ENCODE measurements at places on chromosomes 1 and 21.
A peak's percentile ranks its signal among the peaks of the same experiment; 100 is the strongest.

DNA sequence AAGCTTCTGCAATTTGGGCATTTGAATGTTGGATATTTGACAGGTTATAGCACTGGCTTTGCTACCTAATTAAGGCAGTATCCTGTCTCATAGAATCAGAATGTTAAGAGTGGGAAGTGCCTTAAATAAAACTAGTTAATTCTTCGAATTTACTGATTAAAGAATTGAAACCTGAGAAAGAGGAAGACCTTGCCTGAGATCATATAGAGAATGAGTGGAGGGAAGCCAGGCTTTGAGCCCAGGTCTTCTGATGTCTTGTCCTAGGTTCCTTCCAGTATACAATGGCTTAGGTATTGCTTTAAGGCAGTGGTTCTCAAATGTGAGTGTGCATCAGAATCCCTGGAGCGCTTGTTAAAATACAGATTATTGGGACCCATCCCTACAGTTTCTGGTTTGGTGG lies 20.9 kb upstream of the SH3BGRL3 start:
- DNase-seq = no peak

- DNase-seq = peak; percentile 80
Measured at GRCh38 chr1:53654216-53655210, 84.5 kb downstream of the GLIS1 start.

- DNase-seq = peak; percentile 61
Measured at GRCh38 chr1:162305969-162306368, 70.7 kb downstream of the SPATA46 start.

DNA sequence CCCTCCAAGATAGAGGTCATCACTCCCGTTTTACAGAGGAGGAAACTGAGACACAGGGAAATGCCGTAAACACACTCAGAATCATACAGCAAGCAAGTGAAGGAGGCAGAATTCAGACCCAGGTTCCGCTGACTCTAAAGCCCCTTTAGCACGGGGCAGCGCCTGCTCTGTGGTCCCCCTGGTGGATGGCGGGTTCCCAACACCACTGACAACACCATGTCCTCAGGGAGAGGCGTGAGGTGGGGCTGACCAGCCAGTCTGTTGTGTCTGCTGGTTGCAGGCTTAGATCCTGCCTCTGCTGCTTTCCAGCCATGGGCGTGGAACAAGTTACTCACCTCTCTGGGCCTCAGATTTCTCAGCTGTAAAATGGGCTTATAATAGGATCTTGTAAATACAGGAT lies 617.3 kb downstream of the MATN1 start:
- DNase-seq = peak; percentile 22

DNA sequence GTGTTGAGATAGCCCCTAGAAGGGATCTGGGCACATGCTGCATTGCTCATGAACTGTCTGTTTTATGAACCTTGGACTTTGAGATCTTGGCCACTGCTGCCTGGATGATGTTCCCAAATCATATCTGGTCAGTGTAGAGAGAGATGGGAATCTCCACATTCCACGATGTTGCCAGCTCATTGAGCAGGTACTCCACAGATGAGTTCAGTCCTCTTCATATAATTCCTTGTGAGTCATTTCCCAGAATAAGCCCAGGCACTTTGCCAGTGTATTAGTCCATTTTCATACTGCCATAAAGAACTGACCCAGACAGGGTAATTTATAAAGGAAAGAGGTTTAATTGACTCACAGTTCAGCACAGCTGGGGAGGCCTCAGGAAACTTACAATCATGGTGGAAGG lies 254.0 kb upstream of the RUNX1 start:
- peak; percentile 95 for DNase-seq

DNA sequence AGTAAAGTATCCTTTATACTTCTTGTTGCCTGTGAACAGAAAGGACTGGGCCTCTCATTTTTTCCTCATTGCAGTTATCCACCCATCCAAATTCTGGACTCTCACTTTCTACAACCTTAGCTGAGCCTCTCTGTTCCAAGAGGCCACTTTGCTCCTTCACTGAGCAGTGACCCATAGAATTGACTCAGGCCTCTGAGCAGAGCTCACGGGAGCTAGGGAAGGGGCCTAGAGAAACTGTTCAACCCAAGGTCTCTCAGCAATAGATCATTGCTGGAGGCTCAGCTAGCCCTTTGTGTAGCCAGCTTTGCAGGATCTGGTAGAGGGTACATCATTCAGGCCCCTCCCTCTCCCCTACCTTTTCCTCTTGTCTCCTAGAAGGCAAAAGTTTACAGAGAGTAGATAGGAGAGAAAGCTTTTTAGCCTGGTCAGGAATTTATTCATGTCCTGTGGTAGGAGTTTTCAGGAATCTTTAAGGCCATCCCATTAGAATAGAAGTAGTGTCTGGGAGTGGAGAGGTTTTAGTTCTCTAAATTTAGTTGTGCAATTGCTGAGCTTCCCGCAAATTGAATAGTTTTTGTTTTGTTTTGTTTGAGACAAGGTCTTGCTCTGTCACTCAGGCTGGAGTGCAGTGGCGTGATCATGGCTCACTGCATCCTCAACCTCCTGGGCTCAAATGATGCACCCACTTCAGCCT lies 6.7 kb downstream of the INTS3 start:
- DNase-seq = no peak

DNA sequence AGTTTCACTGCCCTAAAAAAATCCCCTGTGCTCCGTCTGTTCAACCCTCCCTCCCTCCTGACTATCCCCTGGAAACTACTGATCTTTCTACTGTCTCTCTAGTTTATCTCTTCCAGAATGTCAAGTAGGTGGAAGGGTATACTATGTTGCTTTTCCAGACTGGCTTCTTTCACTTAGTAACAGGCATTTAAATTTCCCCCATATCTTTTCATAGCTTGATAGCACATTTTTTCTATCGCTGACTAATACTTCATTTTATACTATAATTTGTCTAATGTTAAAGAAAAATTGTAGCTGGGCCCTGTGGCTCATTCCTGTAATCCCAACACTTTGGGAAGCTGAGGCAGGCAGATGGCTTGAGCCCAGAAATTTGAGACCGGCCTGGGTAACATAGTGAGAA lies 142.8 kb downstream of the DSCAM start:
- no peak for DNase-seq

DNA sequence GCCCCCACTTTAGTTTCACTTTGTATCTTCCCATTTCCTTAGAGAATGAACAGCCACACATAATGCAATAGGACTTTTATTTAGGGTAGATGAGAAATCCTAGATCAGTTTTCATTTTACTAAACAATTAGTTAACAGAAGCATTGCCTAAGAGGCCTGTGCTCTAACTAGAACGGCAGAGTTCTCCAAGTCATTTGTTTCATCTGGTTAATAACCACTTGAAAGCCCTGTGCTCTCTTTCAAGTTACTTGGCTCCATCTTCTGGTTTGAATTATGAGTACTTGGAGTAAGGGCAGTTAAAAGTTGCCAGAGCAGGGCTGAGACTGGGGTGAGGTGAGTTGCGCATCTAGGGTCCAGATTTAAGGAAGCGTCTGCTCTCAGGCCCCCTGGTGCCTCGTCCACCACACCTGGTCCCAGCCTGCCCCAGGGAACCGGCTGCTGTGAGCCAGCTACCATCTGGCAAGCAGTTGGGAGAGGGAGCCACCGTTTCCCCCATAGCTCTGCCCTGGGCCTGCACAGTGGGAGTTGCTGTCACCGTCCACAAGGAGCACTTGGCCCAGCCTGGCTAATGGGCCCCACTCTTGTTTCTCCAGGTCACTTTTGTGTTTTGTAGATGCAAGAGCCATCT lies 18.1 kb upstream of the SLC44A3 start:
- peak; percentile 94 for DNase-seq

- no peak for DNase-seq
Measured at GRCh38 chr1:160606611-160607010, 27.3 kb upstream of the CD84 start.

- peak; percentile 71 for DNase-seq
Measured at GRCh38 chr1:64956010-64956640, 10.2 kb downstream of the JAK1 start.

DNA sequence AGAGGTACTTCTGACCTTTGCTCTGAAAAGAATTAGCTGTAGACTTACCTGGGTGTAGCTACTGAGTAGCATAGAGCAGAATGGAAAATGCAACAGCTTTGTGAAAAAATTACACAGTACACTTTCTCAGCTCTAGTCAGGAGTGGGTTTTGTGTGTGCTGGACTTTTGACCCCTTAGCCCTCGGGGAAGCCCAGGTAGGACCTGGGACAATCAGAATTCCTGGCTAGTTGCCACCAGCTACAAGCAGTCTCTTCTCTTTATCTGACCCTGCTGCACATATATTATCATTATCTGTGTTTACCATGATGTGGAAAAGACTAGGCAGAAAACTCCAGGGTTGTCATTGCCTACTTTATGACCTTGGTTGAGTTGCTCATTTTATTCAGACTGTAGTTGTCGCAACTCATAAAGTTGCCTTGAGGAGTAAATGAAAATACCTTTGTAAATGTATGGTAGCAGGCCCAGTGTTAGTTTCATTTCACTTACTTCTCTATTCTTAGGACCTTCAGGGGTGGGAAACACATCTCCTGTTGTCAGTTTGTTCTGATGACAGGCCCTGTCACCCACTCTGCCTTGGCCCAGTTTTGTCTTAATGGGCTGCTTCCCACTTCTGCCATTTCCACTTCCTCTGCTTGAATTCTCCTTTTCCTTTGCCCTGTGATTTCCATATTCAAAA lies 5.4 kb downstream of the NEK7 start:
- no peak for DNase-seq

DNA sequence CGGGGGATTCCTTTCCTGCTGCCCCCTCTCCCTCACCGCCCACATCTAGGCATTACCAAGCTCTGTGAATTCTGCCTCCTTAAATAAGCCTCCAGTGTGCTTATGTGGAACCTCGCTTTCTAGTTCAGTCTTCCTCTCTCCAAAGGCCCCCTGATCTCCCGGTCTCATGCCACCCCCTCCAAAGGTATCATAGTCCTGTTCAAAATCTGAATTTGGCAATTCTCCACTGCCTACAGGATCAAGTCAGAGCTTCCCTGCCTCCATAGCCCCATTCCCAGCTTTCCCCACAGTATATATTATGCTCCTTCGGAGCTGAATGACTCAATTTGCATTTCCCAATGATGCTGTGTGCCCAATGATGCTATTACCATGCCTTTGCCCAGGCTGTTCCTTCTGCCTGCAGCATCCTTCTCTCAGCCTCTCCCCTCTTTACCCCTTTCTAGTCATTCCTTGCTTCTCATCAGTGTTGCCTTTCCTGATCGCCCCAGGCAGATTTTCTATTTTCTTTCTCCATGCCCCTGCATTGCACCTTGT lies 1.7 kb downstream of the AZIN2 start:
- DNase-seq = no peak

DNA sequence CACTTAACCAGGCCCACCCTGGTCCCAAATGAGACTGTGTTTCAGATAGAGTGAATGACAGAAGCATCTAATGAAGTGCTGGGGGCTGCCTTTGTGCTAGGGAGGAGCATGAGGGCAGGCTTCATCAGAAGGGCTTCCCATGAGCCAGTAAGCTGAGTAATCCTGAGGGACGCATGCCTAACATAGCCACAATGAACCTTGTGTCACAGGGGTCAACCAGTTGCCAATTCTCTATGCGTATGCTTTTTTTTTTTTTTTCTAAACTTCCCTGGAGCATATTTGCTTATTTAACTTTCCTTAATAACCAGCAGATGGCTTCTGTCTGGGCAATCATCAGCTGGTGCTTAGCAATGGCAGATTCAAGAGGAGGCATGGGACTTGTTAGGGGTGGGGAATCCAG lies 25.5 kb upstream of the CYP2J2 start:
- DNase-seq = peak; percentile 10

- DNase-seq = no peak
Measured at GRCh38 chr1:81708250-81708649, 92.5 kb upstream of the ADGRL2 start.

GRCh38 chr1:244705261-244706234 lies 52.6 kb downstream of the DESI2 start:
- DNase-seq = no peak

GRCh38 chr1:179058487-179059483 lies 23.1 kb upstream of the TOR3A start:
- DNase-seq = no peak

DNA sequence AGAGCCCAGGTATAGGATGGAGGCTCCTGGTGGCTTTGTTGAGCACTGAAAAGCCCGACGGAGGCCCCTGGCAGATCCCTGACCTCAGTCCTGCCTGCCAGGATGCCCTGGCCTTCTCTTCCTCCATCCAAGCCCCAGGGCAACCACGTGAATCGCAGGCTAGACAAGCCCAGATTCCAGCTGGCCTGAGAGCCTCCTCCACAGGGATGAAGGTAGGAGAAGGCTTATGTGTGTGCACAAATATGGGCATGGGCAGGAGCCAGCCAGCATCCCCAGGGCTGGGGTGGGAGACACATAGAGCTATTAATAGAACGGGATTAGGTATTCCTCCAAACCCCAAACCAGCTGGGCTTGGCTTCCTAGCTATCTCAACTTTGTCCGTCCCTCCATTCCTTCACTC lies 4.0 kb upstream of the EXTL1 start:
- DNase-seq = no peak

Data from iris pigment epithelial cell (primary cell).